ENCODE measurements at places on chromosomes 1 and 21.

GRCh38 chr1:23178950-23179349, 10.3 kb upstream of the LUZP1 start:
- no peak for DNase-seq

GRCh38 chr1:184972315-184973055, 1.8 kb downstream of the NIBAN1 start:
- no peak for DNase-seq

DNA sequence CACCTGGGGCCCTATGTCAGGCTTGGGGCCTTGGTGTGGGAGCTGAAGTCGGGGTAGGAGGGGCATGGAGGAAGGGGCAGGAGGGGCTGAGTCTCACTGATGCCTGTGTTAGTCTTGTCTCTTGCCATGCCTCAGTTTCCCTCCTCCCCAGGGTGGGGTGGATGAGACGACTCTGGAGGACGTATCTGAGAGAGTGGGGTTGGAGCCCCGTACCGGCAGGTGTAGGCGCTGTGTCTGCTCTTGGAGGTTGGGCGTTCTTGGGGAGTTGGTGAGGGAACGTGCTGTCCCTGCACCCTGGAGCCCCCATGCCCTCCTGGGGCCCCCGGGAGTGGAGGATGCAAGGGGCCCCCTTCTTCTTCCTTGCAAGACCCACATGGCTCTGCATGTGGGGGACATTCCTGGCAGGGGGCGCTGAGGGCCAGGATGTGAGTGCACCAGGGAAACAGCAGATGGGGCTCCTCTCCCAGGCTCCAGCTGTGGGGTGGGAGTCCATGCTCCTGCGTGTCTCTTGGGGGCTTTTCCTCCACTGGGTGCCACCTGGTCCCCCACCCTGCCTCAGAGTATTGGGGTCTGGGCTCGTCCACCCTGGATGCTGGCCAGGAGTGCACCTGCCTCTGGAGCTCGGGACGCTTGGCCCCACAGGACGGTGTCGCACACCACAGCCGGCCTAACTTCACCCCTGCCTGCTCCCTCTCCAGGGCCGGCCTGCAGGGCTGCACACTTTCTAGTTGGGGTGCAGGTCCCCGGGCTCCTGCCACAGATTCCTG, 1.4 kb upstream of the TNFRSF14 start:
- DNase-seq, result peak; percentile 76

GRCh38 chr1:201059401-201059800, 35.9 kb upstream of the KIF21B start:
- DNase-seq, result no peak

DNA sequence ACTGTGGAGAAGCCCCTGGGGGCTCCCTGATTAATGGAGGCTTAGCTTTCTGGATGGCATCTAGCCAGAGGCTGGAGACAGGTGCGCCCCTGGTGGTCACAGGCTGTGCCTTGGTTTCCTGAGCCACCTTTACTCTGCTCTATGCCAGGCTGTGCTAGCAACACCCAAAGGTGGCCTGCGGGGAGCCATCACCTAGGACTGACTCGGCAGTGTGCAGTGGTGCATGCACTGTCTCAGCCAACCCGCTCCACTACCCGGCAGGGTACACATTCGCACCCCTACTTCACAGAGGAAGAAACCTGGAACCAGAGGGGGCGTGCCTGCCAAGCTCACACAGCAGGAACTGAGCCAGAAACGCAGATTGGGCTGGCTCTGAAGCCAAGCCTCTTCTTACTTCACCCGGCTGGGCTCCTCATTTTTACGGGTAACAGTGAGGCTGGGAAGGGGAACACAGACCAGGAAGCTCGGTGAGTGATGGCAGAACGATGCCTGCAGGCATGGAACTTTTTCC, 24.8 kb downstream of the PCSK9 start:
- no peak for DNase-seq

- peak; percentile 76 for DNase-seq
Observed at GRCh38 chr1:227887697-227888403, 59.9 kb downstream of the WNT9A start.

- no peak for DNase-seq
Observed at GRCh38 chr1:15542388-15543250, 16.0 kb downstream of the DNAJC16 start.

GRCh38 chr21:37677006-37677405, 239.3 kb downstream of the KCNJ6 start:
- DNase-seq, result no peak

GRCh38 chr1:109206339-109206738, 7.4 kb upstream of the SARS1 start:
- DNase-seq, result no peak

GRCh38 chr1:156430866-156431265, 61.9 kb downstream of the RHBG start:
- no peak for DNase-seq

- DNase-seq, result no peak
Observed at GRCh38 chr1:11822091-11822490, 16.1 kb downstream of the CLCN6 start.

GRCh38 chr1:203268901-203269653, 36.2 kb upstream of the BTG2 start:
- no peak for DNase-seq

- DNase-seq, result no peak
Observed at GRCh38 chr1:48687282-48688045, 89.2 kb downstream of the BEND5 start.

GRCh38 chr1:78607944-78608343, 12.3 kb upstream of the IFI44L start:
- DNase-seq, result no peak

DNA sequence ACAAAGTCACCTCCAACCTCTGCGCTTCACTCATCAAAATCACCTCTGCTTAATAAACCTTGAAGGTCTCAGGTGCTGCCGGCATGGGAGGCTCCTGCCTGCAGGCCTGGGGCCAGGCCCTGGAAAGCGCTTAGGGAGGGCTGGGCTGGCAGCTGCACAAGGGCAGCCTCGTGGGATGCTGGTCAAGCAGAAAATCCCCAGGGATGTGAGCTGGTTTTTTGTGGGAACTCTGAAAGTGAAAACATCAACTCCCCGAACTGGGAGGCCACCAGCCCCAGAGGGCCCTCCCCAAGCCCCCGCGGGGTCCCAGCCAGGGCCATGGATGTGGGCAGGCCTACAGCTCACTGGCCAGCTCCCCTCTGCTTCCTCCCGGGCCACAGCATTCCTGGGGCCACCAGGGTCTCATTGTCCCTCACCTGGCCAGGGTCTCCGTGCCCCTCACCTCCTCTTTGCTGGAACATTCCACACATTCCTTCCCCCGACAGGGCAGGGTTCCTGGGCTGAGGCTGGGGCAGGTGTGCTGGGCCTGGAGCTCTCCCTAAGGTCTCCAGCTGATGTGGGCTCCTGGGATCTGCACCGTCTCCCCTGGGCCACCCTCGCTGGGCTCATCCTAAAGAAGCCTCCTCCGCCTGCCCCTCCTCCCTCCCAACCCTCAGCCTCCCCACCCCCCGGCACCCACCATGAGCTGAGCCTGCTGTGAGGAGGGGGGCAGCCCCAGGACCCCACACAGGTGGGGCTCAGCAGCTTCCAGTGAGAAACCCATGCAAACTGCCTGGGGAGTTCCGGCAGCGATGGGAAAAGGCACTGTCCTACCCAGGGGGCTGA, 36.0 kb upstream of the POFUT2 start:
- DNase-seq, result no peak

DNA sequence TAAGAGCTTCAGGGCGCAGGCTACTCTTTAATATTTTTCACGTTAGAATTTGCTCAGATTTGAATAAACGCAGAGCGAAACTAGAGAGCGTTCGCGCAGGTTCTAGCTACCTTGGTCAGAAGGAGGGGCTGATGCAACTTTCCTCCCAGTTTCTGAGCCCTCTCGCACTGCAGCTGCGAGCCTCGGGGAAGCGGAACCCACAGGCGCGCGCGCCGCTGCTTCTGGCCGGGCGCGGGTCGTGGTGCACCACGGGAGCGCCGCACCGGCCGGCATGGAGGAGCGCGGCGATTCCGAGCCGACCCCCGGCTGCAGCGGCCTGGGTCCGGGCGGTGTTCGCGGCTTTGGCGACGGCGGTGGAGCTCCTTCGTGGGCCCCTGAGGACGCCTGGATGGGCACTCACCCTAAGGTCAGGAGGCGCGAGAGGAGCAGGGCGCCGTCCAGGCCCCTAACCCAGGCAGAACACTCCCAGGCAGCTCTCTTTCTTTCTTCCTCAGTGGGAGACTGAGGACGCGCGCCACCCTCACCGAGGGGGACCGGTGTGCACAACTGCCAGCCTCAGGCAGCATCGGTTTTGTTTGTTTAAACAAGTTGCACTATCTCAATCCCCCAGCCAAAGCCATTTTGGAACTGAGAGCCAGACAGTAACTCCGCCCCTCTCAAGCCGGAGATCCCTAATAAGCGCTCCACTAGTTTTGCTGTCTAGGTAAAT, at the start of gene TSEN15:
Gene TSEN15 (plus strand): TSS at position 246 of the 709 bp plus-strand sequence. CDS start 26 bp downstream, at position 272.
- DNase-seq, result peak; percentile 92

GRCh38 chr21:37437376-37438080, 71.0 kb downstream of the DYRK1A start:
- DNase-seq, result no peak

- no peak for DNase-seq
Observed at GRCh38 chr1:67407498-67407897, 22.7 kb downstream of the SERBP1 start.

GRCh38 chr21:31201548-31201947, 142.5 kb downstream of the TIAM1 start:
- DNase-seq, result no peak

GRCh38 chr21:42663860-42664535, 10.6 kb downstream of the PDE9A start:
- DNase-seq, result no peak

- DNase-seq, result peak; percentile 98
Observed at GRCh38 chr1:27392096-27392777, at the start of gene GPR3. TSS of gene GPR3 (plus strand) at chr1:27392622. CDS start at chr1:27393799, 1,177 bp downstream.

DNA sequence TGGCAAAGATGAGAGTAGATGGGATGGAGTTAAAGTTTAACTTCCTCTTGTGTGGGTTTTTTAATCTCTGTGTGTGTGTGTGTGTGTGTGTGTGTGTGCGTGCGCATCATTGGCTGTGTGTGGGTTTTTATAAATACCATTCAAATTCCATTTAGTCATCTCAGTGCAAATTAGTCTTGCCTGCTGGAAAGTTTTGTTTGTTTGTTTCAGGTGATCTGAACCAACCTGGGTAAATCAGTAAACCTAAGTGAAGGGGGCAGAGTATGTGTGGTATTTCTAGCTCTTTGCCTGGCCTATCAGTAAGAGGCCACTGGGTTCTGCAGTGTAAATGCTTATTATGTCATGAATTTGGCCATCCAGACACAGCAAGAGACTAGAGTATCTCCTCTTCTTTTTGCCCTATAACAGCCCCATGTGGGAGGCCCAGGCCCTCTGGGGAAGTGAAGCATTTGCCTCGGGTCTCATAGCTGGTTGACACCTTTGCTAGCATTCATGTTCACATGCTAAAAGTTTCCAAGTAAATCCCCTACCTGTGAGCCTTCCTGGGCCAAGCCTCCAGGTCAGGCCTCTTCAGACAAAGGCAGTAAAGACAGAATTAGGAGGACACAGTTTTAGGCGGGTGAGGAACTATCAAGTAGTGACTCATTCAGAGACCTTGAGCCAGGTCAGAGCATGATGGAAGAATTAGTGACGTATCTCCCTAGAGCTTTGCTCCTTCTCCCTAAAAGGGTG, 14.7 kb downstream of the INTS3 start:
- DNase-seq, result no peak

DNA sequence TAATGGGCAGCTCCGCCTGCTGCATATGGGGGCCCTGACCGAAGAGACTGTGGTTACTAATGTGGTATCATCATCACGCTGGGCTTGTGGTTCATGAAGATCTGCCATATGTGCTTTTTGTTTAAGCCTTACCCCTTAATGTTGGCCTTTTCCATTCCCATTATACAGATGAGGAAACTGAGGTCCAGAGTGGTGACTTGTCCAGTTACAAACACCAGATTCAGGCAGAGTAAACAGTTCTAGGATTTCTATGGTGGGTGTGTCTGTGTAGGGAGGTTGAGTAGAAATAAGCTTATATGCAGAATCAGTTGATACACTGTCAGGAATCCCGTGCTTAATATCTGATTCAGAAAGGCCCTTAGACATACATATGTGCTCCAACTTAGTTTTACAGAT, 691 bp downstream of the UTP11 start:
- no peak for DNase-seq

GRCh38 chr1:28613175-28613574, 21.1 kb downstream of the RAB42 start:
- DNase-seq, result no peak

- no peak for DNase-seq
Observed at GRCh38 chr1:7287013-7287412, 484.1 kb upstream of the VAMP3 start.

GRCh38 chr1:95223110-95223509, 10.9 kb upstream of the RWDD3 start:
- DNase-seq, result no peak

DNA sequence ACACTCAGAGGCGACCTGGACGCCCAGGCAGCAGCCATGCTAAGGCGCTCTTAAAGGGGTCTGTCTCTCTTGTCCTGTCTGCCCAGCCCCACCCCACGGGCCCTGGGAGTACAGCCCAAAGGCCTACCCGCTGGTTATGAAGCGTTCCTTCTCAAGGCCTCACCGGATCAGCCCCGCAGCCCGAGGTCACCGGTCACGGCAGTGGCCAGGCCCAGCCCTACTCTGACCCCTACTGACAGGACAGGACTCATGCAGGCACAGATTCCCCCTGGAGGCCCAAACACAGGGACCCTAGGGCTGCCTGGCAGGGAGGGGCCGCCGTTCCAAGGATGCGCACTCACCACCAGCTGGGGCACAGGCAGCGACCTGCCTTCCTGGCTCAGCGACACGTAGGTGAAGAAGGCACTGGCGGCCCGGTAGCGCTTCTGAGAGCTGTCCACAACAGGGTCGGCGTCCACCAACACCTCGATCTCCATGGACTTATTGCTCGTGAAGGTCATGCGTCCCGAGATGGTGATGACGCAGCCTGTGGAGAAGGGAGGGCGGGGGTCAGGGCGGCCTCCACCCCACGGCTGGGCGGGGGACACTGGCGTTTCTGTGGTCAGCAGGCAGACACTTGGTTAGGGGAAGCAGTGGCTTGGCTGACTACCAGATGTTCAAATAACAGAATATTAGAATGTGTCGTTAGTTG, 20.0 kb upstream of the GPR153 start:
- DNase-seq, result no peak

DNA sequence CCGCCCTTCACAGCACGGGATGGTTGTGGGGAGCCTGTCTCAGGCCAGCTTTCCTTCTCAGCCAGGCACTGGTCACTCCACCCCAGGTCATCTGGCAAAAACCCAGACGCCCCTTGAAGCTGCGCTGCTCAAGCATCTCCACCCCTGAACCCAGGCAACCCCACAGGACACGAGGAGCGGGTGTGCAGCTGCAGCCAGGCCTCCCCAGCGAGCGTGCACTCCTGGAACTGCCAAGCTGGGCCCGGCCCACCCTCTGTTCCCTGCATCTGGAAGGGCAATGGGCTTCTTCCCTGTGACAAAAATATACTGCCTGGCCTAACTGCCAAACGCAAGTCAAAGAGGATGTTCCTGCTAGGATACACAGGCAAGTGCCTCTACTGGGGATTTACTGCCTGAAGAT, 39.7 kb downstream of the SLC66A1 start:
- DNase-seq, result no peak

DNA sequence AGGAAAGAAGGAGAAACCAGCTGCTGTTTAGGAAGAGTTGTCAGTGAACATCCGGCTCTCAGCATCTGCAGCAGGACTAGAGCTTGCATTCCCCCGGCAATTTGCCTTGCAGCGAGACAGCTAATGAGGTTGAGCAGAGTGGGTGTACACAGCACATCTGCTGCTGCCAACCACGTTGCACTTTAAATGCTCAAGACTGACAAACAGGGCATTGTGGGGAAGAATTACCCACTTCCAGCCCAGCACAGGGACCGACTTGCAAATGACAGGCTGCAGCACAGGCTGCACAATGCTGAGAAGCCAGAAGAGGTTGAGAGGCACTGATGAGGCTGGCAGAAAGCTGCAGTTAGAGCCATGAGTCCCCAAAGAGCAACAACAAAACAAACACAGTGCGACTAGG, 47.5 kb upstream of the PLA2G2C start:
- no peak for DNase-seq
